IPS DF 6.9 (cell line): ENCODE measurements at places on chromosomes 3 and 15.

GRCh38 chr3:122415104-122415744 lies 638 bp downstream of the WDR5B start:
- DNase-seq = no peak
- H3K27me3 ChIP-seq = no peaks in the 10 kb centered on the region
- H3K4me1 ChIP-seq = no peaks in the 10 kb centered on the region
- H3K27ac ChIP-seq = no peak overlapping the region
- H3K36me3 ChIP-seq = no peaks in the 10 kb centered on the region

- no peaks in the 10 kb centered on the region for H3K4me1 ChIP-seq
- no peak overlapping the region for H3K4me3 ChIP-seq
- H3K27ac ChIP-seq = no peak overlapping the region
- H3K27me3 ChIP-seq = no peaks in the 10 kb centered on the region
These were observed 19.1 kb downstream of the LRRC31 start for GRCh38 chr3:169850618-169851017.

DNA sequence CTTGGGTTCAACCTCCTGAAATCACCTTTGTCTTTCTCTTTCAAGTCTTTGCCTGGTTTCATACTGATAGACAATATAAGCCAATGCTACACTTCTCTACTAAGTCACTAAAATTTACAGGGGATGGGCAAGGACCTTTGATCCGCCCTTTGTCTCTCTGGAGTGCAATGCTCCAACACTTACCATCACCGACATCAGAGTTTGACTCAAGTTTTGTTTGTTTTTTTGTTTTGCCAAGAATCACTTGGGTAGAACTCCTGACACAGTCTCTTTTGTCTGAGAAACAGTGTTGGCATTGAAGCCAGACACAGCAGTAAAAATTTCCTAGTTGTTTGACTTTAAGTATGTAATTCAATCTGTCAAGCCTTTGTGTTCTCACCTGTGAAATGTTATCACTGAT lies 29.3 kb downstream of the NFKBIZ start:
- H3K27me3 ChIP-seq = no peaks in the 10 kb centered on the region
- no peak overlapping the region for H3K27ac ChIP-seq
- no peaks in the 10 kb centered on the region for H3K36me3 ChIP-seq
- H3K4me3 ChIP-seq = no peak overlapping the region
- H3K4me1 ChIP-seq = no peaks in the 10 kb centered on the region

GRCh38 chr3:59280113-59280512 lies 230.3 kb upstream of the CFAP20DC start:
- H3K27ac ChIP-seq = no peak overlapping the region
- H3K36me3 ChIP-seq = no peaks in the 10 kb centered on the region

GRCh38 chr3:50633230-50633790 lies 16.4 kb downstream of the MAPKAPK3 start:
- no peak for DNase-seq
- no peak overlapping the region for H3K27ac ChIP-seq
- H3K36me3 ChIP-seq = 0 out of 2 replicates have a peak, but pooled peaks cover 2% of the 10 kb centered on the region
- no peaks in the 10 kb centered on the region for H3K27me3 ChIP-seq
- no peak overlapping the region for H3K4me3 ChIP-seq

DNA sequence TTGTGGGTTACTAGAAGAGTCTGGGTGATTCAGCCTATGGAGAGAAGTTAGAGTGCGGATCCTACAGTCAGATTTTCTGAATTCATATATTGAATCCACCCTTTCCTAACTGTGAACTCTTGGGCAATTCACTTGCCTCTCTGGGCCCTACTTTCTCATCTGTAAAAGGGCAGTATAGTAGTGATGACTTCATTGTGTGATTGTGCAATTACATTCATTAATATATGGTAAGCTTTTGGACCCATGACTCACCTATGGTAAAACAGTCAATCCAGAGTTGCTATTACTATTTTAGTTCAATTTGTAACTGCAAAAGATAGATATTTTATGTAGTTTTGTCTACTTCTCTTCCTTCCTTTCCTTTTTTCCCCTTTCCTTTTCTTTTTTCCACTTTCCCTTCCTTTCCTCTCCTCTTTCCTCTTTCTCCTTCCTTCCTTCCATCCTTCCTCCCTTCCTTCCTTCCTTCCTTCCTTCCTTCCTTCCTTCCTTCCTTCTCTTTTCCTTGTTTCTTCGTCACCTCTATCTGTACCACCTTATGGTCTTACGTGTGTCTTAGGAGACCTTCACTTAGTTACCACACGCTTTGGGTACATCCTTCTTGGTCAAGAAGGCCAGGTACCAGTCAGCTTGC lies 37.0 kb downstream of the GMNC start:
- H3K27me3 ChIP-seq = no peaks in the 10 kb centered on the region
- H3K4me3 ChIP-seq = no peak overlapping the region
- no peaks in the 10 kb centered on the region for H3K36me3 ChIP-seq

- H3K27me3 ChIP-seq = no peaks in the 10 kb centered on the region
- H3K36me3 ChIP-seq = no peaks in the 10 kb centered on the region
- no peak overlapping the region for H3K27ac ChIP-seq
These were observed 27.2 kb upstream of the CFAP44 start for GRCh38 chr3:113468539-113468938.
